ENCODE measurements at places on chromosomes 2 and 18.

DNA sequence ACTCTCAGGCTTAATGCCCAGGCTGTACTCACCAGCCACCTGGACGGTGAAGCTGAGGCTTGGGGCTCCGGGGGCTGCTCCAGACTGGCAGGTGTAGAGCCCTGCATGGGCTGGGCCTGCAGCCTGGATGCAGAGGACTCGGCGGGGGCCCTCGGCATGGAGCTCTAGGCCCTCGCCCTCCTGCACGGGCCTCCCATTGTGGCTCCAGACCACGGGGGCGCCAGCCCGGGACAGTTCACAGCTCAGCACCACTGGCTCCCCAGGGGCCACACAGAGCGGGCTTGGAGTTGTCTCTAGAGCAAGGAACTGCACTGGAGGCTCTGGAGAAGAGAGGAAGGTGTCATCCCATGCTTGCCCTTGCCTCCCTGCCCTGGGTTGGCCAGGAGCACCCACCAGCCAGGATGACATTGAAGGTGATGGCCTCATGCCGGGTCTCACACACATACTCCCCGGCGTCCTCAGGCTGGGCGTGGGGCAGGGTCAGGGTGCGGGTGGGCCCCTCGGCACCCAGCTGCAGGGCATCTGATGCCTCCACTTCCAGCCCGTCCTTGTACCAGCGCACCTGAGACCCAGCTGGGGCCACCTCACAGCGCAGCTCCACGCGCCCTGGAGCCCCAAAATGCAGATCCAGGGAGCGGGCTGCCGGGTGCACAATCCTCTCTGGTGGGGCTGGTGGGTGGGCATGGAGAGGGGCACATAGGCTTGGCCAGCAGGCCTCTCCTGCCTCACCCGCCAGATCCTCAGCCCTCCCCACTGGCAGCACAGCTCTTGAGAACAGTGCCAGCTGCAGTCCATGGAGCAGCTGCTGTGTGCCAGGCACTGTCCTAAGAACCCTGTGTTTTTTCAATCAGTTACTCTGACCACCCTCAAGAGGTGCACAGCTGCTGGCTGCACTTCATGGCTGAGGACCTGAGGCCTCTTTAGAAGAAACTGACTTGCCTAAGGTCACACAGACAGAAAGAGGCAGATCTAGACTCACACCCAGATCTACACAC, 13.3 kb downstream of the OBSL1 start:
- no peak for DNase-seq

- no peak for DNase-seq
These were observed 163.5 kb upstream of the NT5C1B start for GRCh38 chr2:18752667-18753422.

GRCh38 chr18:31562726-31563125, 29.0 kb upstream of the TTR start:
- no peak for DNase-seq

GRCh38 chr18:78627551-78628346, 351.9 kb upstream of the SALL3 start:
- DNase-seq = no peak

GRCh38 chr2:80070587-80070986, 234.0 kb downstream of the LRRTM1 start:
- no peak for DNase-seq

- DNase-seq = no peak
These were observed 51.3 kb upstream of the CYRIA start for GRCh38 chr2:16716944-16717343.

DNA sequence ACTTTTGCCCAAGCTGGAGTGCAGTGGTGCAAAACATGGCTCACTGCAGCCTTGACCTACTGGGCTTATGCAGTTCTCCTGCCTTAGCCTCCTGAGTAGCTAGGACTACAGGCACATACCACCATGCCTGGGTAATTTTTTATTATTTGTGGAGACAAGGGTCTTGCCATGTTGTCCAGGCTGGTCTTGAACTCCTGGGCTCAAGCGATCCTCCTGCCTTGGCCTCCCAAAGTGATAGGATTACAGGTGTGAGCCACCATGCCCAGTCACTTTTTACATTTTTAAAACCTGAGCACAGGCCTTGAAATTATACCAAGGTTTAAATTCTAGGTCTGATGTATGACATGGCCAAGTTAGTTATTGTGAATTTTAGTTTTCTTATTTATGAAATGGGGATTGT, 18.2 kb downstream of the SMAD4 start:
- no peak for DNase-seq

GRCh38 chr2:38213619-38214167, 137.7 kb upstream of the CYP1B1 start:
- DNase-seq = no peak

GRCh38 chr2:165634855-165635254, 159.2 kb downstream of the GALNT3 start:
- peak; percentile 76 for DNase-seq

- DNase-seq = no peak
These were observed 117.9 kb downstream of the CSRNP3 start for GRCh38 chr2:165587335-165587938.

GRCh38 chr2:73006969-73007710, 64.4 kb downstream of the SFXN5 start:
- no peak for DNase-seq

- DNase-seq = no peak
These were observed 187.2 kb downstream of the INO80D start for GRCh38 chr2:205898744-205899143.

DNA sequence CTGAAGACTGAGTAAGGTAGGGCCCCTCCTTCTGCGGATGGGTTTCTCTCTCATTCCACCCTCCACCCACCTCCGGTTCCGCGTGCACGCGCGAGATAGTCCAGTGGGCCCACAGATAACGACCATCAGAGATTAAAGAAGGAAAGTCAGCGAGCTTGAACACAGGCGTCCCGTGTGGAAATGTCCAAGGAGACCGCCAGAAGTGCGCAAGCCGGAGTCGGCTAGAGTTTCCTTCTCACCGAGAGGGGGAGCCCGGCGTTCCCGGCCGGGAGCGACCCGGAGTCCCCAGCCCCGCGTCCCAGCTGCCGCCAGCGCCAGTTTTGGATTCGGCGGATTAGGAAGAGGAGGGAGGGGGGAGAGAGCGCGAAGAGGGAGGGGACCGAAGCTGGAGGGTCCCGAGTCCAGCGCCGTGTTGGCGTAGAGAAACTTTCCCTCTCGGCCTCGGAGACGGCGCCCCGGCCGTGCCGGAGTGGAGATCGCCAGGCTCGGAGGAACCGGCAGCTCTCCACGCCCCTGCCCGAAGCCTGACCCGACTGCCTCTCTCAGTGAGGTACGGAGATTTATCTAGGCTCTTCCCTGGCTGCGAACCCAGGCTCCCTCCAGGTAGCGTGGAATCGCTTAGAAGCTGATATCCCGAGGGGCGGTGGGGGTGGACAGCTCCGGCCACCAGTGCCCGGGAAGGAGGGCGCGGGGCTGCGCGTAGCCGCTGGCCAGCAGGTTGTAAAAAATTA, at the start of gene GULP1:
GULP1 (plus strand) TSS at position 258 of the 731 bp plus-strand sequence. CDS start 185,829 bp downstream, outside the sequence.
- peak; percentile 33 for DNase-seq

GRCh38 chr2:12124790-12125189, 378.4 kb downstream of the LPIN1 start:
- DNase-seq = no peak

DNA sequence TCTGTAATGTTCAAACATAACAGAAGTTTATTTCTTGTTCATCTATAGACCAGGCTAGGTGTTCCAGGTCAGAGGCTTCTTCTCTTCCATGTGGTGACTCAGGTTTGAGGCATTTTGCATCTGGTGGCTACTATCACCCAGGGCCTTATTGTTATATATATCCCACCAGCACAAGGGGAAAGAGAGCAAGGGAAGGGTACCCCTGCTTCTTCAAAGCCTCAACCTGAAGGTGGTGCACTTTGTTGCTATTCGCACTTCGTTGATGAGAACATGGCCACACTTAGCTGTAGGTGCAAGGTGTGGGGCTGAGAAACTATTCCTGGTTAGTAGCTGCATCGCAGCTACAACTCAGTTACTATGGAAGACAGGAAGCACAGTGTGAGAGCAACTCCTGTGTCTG, 27.4 kb upstream of the SLC3A1 start:
- no peak for DNase-seq

DNA sequence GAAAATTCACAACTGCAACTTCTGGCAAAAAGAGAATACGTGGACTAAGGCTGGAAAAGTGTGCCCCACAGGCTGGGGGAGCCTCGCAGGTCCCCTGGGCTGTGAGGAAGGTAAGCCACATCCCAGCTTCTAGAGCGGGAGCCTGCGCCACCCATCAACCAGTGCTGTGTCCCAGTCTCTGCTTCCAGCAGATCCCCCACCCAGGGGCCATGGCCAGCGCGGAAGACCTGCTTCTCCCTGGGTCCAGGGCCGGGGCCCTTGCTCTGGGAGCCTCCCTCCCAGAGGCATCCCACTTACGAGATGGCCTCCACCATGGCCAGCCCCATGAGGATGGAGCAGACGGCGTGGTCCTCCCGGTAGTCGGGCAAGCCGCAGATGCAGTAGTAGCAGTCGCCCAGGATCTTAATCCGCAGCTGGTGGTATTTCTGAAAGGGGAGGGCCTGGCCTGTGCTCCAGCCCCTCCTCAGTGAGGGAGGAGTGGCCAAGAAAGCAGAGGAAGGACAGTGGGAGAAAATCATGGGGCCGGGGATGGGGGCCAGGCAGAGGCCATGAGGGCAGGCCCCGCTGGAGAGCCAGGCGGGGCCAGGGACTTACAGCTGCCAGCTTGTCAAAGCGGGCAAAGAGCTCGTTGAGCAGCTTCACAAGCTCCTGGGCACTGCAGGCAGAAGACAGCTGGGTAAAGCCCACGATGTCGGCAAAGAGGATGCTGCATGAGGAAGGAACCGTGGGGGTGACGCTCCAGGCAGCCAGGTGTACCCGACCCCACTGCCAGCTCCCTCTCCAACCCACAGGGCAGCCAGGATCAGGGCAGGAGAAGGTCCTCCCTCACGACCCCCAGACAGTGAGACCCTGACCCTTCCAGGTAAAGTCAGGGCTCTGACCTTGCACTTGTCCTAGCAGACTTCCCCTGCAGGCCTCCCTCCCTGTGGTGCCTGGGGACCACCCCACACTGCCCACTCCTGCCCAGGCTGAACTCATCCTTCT, 48.0 kb downstream of the CENPO start:
- DNase-seq = no peak

GRCh38 chr2:157508676-157509075, 64.8 kb upstream of the CYTIP start:
- DNase-seq = no peak

GRCh38 chr2:106996171-106996769, 110.3 kb upstream of the ST6GAL2 start:
- DNase-seq = peak; percentile 33

DNA sequence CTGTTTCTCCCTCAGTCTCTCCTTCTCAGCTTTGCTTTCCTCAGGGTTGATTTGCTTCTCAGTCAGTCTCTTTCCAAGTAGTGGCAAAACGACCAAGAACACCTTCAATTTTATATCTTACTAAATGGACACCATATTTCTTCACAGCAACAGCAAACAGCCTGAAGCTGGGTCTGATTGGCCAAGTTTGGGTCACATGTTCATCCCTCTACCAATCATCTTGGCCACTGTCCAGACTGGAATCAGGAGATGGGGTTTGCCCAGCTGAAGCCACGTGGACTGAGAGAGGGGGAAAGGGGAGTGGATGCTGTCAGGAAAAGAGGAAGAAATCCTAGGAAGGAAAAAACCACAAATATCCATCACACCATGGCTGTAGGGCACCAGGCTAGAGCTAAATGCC, 42.0 kb upstream of the ACMSD start:
- DNase-seq = no peak

- DNase-seq = no peak
These were observed 16.6 kb upstream of the SPOPL start for GRCh38 chr2:138485019-138485418.

- peak; percentile 15 for DNase-seq
These were observed 12.4 kb downstream of the IL1F10 start for GRCh38 chr2:113080134-113080533.

- no peak for DNase-seq
These were observed 62.1 kb downstream of the NABP1 start for GRCh38 chr2:191740016-191740419.

- DNase-seq = no peak
These were observed 14.8 kb downstream of the TIMM21 start for GRCh38 chr18:74163019-74163660.

DNA sequence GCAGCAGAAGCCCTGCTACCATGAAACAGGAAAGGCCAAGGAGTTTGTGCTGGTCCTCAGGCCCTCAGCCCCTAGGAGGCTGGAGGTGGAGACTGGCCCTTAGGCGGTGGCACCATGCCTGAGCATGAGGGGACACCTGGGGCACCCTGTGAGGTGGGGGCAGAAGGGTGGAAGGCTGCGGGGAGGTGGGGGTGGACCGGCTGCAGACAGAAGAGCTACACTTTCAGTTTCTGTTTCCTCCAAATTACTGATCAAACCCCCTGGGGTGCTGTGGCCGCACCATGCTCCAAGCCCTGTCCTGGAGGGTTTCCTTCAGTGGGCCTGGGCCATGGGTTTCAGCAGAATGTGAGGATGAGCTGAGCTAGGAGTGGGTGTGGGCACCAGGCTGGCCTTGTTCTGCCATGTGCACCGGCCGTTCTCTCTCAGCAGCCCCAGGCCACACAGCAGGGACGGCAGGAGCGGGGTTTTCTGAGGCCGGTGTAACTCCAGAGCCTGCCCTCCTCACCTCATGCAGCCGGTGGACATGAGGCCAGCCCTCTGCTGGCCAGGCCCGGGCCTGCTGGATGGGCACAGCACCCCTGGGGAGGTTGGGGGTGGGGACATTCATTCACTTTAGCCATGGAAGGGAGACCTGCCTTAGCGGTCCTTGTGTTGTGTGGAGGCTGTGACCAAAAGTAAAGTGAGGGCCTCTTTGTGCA, 51.5 kb downstream of the PLEKHB2 start:
- DNase-seq = no peak

- DNase-seq = no peak
These were observed 49.6 kb upstream of the BZW1 start for GRCh38 chr2:200762127-200762526.

- no peak for DNase-seq
These were observed 439.2 kb upstream of the ACVR2A start for GRCh38 chr2:147405651-147406050.

- DNase-seq = no peak
These were observed 21.1 kb upstream of the ARL4C start for GRCh38 chr2:234517971-234518370.

GRCh38 chr2:192029089-192029488, 165.6 kb downstream of the TMEFF2 start:
- no peak for DNase-seq

DNA sequence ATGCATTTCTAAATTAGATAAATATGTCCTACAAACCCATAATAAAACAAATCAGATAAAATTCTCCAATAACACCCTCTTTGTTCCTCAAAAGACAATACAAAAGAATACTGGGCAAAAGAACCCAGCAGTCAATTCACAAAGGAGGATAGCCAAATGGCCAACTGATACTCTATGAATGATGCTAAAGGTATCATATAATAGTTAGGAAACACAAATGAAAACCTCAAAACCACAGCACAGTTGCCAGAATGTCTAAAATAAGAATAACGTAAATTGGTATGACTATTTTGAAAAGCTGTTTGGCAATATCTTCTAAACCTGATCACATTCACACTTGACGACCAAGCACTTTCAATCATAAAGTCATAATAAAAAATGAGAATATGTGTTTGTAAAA, 315.4 kb downstream of the CDH7 start:
- no peak for DNase-seq

DNA sequence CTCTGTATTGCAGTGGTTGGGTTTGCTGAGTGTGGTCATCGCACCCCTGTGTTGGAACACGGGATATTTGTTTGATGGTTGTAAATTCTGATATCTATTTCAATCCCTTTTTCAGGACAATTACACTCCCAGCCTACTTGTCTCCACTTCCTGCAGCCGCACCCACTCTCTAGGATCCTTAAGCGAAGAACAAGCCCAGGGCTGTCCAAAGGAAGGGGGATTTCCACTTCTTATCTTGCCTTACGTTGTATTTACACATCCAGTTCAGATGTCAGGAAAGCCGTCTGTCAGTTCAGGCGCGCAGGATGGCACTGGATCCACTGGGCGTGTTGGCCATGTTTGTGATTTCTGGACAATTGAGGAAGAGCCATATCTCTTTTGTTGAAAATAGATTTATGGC, 834.5 kb upstream of the SALL3 start:
- DNase-seq = no peak
